ENCODE measurements at places on chromosomes 2 and 18.

DNA sequence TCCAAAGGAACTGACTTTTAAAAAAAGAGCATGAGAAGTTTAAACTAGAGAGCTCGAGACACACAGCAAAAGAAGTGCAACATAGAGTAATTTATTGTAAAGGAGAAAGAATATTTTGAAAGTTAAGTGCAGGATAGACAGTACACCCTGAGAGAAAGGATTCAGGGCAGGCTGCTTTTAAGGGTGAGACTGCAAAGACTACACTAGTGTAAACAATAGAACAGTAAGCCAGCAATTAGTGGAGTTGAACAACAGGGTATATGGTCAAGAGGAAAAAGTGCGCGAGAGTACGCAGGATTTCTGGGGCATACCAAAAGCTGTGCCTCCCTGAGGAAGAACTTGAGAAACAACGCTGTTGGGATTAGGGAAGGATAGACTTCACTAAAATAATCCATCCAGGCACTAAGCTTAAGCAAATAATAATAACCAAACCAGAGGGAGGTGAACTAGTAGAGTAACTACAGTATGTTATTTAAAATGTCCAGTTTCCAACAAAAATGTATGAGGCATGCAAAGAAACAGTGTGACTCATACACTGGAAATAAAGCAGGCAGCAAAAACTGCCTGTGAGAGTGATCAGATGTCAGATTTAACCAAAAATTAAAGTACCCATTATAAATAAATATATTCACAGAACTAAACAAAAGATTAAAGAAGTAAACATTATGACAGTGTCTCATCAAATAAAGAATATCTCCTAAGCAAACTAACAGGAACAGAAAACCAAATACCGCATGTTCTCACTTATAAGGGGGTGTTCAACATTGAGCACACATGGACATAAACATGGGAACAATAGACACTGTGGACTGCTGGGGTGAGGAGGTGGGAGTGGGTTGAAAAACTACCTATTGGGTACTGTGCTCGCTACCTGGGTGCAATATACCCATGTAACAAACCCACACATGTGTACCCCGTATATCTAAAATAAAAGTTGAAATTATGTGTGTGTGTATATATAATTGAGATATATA lies 40.5 kb upstream of the EMILIN2 start:
- DNase-seq, result no peak

DNA sequence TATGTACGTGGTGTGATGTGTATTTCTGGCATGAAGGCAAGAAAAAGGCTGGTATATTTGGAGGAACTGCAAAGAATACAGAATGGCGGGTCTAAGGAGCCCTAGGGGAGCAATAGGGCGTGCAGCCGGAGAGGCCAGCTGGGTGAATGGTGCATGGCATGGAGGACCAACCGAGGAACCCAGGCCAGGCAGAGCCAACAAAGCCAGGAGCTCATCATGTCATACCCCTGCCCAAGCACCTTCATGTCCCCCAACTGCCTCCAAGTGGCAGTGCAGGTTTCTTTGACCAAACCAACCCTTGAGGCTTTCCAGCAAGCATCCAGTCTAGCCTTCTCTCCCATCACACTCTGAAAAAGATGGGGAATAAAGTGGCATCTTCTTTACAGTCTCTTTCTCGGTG lies 8.9 kb upstream of the KCNK3 start:
- DNase-seq, result no peak

GRCh38 chr2:178110681-178111080 lies 1.6 kb upstream of the RBM45 start:
- DNase-seq, result no peak

- no peak for DNase-seq
Measured at GRCh38 chr2:38945372-38945771, 55.7 kb downstream of the ARHGEF33 start.

- DNase-seq, result no peak
Measured at GRCh38 chr2:60742419-60742818, 13.6 kb upstream of the PAPOLG start.

GRCh38 chr2:11996618-11997017 lies 250.2 kb downstream of the LPIN1 start:
- no peak for DNase-seq

DNA sequence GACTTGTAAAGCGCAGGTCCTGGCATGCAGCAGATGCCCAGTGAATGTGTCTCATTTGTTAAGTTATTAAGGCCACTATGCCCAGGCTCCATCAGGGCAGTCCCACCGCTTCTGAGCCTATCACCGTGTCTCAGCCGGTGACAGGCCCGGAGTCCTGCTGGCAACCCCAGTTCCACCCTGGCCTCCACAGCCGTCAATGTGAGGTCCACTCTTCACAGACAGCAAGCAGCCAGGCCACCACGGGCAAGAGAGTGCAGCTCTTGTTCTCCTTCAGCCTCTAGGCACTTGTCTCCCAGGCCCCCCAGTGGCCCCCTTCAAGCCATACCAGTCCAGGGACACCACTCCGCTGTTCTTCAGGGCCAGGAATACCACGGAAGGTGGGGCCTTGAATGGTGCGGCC lies 22.6 kb downstream of the CFAP65 start:
- DNase-seq, result no peak

DNA sequence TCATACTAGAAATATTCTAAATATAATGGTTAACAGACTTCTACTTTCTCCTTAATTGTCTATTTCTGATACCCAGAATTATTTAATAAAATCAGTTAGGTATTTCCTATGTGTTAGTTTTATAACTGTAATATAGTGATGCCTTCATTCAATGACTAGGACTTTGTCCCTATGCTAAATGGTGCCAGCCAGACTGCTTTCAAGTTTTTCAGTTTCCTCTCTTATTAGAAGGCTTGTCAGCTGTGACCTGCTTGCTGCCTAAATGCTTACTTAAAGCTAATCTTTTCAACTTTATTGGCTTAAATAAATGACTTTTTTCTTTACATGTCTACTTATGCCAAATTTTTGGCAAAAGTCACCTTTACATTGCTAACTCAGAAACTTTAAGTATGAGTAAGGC lies 30.7 kb downstream of the BAZ2B start:
- DNase-seq, result no peak

GRCh38 chr2:128154225-128154624 lies 63.2 kb downstream of the UGGT1 start:
- no peak for DNase-seq

GRCh38 chr2:96249654-96250053 lies 16.1 kb downstream of the TMEM127 start:
- no peak for DNase-seq

DNA sequence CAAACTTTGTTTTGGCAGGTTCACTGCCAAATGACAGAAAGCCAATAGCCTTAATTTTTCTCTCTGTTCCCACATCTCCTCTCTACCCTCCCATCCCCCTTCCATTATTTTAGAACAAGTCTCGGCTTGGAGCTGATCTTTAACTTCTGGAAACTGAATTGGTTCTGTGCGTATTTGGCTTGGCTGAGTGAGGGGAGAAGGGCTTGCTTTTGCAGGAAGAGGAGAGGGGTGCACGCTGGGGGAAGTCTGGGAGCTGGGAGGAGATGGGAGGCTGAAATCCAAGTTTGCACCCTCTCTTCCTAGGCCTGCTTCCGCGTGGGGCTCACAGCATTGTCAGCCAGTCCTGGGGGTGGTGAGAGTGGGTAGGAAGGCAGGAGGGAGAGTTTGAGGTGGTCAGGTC lies 176.1 kb upstream of the SPRED2 start:
- no peak for DNase-seq

DNA sequence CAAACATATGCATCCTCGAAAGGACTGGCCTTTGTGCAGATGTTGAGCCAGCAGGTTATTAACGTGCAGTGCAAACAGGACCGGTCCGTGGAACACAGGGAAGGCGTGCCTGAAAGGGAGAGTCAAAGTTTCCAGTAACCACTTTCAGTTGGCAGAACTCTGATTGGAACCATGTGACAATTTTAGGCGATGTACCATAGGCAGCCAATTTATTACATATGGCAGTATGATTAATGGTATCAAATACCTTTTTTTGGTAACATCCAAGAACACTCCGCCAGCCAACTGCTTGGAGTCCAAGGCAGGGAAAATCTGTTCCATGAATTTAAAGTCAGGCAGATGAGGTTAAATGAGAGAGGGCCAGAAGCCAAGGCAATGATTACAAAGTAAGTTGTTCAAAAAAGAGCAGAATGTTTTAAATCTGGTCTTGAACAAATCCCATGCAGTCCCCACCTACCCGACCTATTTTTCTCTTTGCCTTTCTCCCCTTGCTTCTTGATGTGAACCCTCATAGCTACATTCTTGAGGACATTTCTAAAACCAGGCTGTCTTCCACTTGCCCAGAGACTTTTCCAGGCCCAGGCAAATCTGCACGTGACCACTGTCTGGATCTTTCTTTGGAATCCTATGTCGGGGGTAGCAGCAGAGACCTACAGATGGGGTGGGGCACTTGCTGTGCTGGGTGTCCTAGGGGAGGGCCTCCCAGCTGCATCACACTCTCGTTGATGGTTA lies 351.7 kb downstream of the HRH4 start:
- DNase-seq, result no peak

DNA sequence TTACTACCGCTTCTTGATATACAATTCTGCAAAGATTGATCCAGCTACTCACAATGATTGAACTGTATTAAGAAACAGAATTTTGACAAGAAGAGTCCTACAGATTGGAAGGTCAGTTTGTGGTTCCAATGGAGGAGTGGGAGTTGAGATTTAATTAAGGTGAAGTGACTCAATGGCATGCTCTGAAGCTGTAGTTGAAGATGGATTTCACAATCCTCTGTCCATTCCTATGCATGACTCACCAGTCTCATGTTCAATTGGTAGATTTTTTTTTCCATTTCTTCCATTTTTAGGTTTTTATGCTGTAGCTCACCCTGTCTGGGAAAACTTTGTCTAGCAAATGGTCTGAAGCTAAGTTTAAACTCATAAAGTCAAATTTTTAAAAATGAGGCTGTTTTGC lies 83.3 kb downstream of the DPP4 start:
- DNase-seq, result no peak

DNA sequence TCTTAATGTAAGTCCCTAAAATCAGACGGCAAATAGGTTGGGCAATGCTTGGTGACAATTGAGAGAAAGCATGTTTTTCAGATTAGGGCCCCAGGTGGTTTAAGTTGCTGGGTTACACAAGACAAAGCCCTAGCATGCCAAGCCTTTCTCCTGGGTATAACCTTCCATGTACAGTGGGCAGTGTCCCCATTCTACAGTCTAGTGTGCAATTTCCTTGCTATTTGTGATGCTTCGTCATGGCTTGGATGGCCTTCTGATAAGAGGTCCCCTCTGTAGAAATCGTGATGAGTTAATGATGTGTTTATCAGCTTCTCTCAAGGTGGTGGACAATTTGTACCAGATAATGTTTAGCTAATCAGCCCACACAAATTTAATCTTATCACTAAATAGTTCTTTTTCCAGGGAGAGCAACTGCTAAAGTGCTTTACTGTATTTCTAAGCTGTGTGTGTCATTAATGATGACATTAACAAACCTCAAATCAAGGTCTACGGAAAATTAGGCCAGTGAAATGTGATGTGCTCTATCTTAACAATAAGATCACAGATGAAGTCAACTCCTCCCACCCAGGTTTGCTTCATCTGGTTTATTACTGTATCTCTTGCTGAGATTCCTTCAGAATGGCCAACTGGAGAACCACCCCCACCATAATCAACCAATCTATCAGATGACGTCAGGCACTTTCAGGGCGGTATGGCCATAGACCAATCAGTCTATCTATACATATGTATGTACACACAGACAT lies 61.7 kb downstream of the PLB1 start:
- DNase-seq, result no peak

DNA sequence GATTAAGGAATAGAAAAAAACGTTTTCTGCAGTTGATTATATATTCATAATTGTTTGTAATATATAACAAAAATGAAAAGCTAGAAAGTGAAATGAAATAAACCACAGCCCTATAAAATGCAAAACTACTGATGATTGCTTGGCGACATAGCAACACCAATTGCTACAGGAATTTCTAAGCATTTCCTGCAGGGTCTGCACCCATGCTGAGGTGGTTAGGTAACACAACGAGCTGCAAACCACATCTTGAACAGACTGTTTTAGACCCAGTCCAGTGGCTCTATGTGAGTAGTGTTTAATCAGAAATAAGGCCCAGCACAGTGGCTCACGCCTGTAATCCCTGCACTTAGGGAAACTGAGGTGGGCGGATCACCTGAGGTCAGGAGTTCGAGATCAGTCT lies 17.2 kb upstream of the UGT1A9 start:
- DNase-seq, result no peak

DNA sequence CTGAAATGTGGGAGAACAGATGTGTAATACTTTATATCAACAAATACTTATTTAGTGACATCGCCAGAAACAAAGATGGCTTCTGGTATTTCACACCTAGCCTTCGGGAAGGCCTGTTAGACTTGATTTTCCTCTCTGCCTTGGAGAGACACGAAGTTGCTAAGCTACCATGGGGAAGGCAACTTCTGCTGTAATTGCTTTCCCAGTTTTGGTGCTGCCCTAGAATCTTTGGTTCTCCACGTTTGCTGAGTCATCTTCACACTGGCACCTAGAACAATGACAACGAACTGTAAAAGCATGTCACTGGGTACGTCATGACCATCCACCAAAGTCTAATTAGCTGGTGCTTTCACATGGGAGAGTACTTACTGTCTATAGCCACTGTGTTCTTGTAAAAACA lies 58.7 kb upstream of the ACTR3 start:
- DNase-seq, result no peak

DNA sequence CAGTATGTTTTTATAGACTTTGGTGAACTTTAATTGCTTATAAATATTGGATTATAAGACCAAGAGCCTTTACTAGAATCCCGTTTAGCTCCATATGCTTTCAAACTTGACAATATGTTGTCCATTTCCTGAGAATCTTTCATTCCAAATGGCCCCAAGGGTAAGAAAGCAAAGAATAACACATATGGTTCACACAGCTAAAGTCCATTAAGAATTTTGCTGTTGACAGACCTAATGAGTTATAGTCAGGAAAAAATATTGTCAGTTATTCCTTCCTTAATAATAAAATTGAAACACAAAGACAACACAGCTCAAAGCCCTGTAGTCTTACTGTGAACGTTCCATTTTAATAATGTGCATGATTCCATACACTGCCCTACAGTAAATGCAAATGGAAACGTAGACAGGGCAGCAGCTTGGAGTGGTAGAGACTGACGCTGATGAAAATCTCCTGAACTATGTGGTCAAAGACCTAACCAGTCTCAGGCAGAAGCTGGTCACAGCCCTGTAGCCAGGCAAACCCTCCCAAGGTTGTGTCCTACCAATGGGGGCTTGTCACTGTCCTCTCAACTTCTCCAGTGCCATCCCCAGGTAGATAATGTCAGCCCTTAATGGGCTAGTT lies 49.0 kb upstream of the ATIC start:
- no peak for DNase-seq

DNA sequence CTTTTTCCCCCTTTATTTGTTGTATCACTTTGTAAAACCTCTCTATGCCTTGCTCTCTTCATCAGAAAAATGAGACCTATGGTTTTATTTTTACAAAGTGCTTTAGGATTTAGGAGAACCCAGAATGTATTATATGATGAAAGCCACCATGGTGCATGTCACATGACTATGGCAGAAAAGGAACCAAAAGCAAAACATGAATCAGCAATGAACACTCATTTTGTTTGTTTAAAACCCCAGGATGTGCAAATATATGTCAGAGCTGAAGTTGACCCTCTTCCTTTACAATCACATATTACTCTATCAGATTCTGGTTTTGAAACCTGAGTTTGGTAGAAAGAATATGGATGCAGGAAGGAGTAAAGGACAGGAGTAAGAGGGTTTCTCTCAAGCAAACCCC lies 70.0 kb downstream of the FIGN start:
- no peak for DNase-seq
